ENCODE measurements at places on chromosomes 7 and 10.

DNA sequence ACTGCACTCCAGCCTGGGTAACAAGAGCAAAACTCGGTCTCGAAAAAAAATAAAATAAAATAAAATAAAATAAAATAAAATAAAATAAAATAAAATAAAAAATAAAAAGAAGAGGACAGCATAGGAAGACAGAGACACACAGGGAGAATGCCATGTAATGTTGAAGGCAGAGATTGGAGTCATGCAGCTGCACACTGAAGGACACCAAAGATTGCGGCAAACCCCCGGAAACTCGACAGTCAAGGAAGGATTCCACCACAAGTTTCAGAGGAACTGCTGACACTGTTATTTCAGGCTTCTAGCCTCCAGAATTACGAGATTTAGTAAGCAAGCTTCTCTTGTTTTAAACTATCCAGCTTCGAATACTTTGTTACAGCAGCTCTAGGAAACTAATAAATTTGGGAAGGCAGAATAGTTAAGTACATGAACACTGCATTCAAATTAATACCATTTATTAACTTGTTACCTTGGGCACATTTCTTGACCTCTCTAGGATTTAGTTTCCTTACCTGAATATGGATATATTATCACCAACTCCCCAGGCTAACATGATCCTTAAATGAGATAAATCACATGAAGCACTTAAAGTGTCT, 9.5 kb downstream of the CPED1 start:
- no peak for DNase-seq

DNA sequence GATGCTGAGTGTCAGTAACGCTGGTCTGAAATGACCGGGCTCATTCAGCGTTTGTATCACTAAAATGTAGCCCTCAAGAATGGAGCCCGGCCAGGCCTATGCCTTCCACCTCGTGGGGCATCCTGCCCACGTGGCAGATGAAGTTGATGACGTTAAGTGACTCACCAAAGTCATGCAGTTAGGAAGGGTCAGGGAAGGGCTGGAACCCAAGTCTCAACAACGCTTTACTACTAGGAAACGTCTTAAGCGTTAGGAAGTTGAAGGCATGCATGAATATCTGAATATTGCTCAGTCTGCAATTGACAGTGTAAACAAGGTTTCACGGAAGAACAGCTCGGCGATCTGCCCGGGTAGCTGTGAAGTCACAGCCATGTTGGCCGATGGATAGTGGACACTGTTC, 14.0 kb upstream of the UBE3C start:
- no peak for DNase-seq

DNA sequence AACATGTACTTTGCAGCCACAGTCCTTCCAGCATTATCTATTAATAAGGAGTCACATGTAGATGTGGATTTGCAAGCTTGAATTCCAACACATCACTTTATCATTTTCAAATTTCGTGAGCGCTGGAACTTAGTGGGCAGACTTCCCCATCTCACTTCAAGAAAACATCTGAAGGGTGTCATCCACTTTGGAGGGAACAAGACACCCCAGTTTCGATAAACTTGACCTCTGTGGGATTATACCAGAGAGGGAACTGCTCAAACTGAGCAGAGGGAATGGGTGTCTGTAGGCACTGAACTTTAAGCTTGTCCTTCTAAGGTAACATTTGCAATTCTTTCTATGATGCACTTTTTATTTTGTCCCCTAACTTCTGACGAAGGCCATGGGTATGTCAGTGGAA, 27.5 kb downstream of the ADRB1 start:
- DNase-seq, result no peak

GRCh38 chr10:47408606-47409005, 24.5 kb upstream of the ZNF488 start:
- no peak for DNase-seq

GRCh38 chr7:138235207-138235606, 158.9 kb downstream of the AKR1D1 start:
- no peak for DNase-seq

GRCh38 chr10:102502029-102502336, 529 bp downstream of the ACTR1A start:
- peak; percentile 99 for DNase-seq

DNA sequence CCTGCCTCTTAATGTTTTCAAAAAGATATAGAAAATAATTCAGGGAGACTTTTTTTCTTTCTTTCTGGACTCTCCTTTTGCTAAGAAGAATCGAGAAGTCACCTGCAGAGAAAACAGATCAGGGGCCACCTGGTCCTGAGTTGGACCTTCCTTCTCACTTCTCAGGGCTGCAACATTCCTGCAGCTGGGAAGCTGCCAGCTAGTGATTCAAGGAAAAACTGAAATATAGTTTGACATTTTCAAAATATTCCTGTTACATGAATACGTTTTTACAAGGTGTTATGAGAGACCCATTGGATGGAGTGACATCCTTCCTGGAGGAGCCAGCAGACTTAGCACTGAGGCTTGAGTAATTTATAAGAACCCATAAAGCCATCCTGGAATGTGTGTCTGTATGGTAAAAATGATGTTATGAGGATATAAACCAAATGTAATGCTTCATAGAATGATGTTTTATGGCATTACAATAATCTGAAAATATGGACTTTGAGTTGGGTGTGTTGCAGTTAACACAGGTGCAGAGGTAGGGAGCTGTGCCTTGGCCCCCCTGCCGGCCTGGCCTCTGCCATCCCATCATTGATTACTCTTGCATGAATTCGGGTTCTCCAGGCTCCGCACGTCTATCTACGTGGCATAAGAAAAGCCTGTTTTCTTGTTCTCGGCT, 149.7 kb downstream of the PAXIP1 start:
- DNase-seq, result no peak

- no peak for DNase-seq
Observed at GRCh38 chr10:117441812-117442443, 66.7 kb upstream of the PDZD8 start.

DNA sequence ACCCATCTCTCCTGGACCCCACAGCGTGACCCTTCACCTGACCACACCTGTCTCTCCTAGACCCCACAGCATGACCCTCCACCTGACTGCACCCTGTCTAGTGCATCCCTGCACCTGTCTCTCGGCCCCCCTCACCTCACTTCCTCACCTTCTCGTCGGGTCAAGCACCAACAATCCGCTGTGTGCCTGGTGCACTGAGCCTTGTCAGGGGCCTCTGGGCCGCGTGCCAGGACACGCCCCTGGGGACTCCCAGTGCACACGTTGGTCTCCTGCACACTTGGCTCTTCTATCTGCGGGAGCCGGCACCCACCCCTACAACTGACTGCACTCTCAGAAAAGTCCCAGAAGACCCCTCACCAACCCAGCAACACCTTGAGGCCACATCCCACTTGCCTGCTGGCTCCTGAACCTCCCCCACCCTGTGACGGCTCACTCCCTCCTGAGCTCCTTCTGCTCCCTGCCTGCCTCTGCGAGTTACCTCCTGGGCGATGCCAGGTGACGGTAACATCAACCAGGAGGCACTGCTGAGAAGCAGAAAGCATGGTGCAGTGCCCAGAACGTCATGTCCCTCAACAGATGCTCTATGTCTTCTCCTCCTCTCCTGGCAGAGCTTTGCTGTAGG, 147.6 kb downstream of the DIP2C start:
- DNase-seq, result no peak

DNA sequence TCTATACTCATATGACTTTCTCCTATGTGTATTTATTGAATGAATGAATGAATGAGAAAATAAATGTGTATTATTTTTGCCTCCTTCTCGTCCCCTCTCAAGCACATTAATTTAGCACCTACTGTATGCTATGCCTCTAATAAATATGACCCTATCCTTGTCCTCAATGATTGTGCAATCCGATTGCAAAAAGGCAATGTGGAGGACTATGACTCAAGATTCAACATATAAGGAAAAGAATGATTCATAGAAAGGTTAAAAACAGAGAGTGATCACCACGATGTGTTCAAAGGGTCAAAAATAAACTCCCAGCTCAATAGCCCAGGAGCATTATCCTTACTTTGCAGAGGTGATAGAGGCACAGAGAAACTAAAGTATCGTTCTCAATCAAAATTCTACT, 322.8 kb upstream of the SORCS1 start:
- no peak for DNase-seq

DNA sequence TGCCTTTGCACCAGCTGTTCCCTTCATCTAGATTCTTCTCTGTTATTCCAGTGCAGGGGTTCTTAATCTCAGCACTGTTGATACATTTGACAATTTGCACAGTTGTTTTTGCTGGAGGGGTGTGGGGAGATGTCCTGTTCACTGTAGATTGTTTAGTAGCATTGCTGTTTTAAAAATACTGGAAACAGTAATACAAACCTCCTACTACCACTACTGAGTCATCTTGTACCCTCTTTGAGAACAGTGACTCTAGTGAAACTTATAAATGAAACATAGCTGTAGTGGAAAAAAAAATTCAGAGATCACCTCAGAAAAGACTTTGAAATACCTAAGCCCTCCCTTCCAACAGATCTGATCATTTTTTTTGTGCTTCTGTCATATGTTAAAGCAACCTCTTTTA, 154.8 kb upstream of the TMEM196 start:
- no peak for DNase-seq

- no peak for DNase-seq
Observed at GRCh38 chr10:43260117-43260761, 6.6 kb downstream of the RASGEF1A start.

DNA sequence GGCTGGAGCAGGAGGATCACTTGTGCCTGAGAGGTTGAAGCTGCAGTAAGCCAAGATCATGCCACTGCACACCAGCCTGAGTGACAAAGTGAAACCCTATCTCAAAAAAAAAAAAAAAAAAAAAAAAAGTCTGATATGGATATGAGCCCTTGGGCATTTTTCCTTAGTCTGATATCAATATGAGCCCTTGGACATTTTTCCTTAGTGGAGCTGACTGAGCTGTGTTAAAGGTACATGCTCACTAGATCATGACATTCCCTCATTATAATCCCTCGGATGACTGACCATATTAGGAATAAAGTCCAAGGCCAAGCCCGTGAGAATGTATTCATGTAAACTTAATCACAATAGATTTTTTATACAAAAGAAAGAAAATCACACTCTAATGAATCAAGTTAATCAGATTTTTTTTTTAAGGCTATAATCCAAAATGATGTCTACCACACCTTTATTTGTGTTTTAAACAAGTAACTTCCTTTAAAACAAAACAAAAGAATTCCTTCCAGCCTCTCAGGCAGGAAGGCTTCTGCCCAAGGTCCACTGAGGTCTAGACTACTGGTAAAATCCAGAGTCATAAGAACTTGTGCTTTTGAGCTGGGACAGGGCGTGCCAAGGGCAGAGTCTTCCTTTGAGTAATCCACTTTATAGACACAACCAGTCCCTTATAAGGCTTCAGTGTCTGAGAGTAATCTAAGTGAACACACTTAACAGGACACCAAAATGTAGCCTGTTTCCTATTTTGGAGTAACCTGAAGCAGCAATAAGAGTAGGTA, 5.5 kb downstream of the PPA1 start:
- DNase-seq, result no peak

DNA sequence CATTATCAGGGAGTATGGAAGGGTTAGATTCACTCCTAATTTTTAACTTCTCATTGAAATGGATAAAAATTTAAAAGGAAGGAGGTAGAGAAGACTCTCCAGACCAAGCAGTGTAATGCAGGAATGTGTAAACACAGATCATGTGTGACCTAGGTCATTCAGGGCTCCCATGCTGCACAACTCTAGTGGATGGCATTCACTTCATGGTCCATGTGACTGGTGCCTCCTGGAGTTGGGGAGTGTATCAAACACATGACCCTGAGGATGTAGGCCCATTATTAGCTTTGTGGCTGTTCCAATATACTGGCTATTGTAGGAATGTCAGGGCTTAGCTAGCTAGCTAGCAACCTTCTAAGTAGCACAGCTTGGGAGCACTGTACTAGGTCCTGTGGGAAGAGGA, 109.9 kb downstream of the SLC25A13 start:
- no peak for DNase-seq

GRCh38 chr7:36157527-36158320, 4.7 kb downstream of the EEPD1 start:
- DNase-seq, result no peak

GRCh38 chr10:60823324-60823723, 45.0 kb downstream of the CDK1 start:
- DNase-seq, result no peak

GRCh38 chr7:22726907-22727713, at the start of gene IL6:
IL6 (plus strand) TSS chr7:22727200; CDS start chr7:22727263, 63 bp downstream.
- DNase-seq, result no peak

DNA sequence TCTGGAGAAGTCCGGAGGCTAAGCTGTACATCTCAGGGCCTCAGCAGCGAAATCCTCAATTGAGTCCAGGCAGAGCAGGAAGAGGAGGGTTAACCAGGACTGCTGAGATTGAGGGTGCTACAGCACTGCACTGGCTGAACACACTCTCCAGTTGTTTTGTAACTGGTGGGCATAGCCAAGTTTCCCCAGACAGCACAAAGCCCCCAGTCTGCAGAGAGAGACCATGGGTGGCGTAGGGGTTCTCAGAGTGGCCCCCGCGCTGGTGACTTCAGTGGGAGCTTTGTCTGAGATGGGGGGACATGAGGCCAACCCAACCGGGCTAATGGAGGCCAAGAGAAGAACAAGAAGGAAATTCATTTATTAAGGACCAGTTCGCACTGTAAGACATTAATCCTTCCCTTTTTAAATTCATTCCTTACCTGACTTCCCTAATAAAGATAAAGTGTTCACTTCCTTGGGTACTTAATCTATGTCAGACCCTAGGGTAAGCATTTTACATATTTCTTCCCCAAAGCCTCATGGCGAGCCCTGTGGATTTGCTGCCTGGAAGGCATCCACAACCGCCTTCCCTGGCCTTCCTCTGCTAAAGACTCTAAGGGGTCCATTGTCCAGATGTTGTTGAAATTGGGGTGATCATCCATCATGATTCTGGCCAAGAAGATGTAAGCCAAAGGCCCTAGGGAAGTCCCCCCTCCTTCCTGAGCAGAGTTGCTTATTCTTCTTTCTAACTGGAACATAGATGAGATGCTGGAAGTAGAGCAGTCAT, 121.4 kb upstream of the CHST15 start:
- DNase-seq, result no peak

- no peak for DNase-seq
Observed at GRCh38 chr7:71286924-71287323, 155.0 kb downstream of the GALNT17 start.

GRCh38 chr10:132332433-132332754, 401 bp downstream of the LRRC27 start:
- DNase-seq, result no peak

Data from stimulated activated CD4-positive, alpha-beta T cell treated with anti-CD3 and anti-CD28 coated beads, Interleukin-15, amount 100 ng/mL, for 48 hours (primary cell).